Activated B cell treated with CpG ODN at 0.5 μM for 24 hours (primary cell): ENCODE measurements at places on chromosomes 12 and 14. TPM values are rescaled to one million over a fixed set of nuclear protein-coding genes. Genes with fewer than 3 reads are reported as not detected.

- H3K4me1 ChIP-seq: no peaks in the 10 kb centered on the region
- H3K36me3 ChIP-seq: no peaks in the 10 kb centered on the region
- H3K27ac ChIP-seq: no peak overlapping the region
- H3K27me3 ChIP-seq: no peaks in the 10 kb centered on the region
Measured at GRCh38 chr14:39740454-39740853, 308.2 kb upstream of the FBXO33 start.

GRCh38 chr12:79233341-79233781 is 368.8 kb downstream of the SYT1 start:
- H3K27me3 ChIP-seq: peaks cover 1% of the 10 kb centered on the region
- DNase-seq: no peak
- H3K4me3 ChIP-seq: no peak overlapping the region
- H3K36me3 ChIP-seq: no peaks in the 10 kb centered on the region

DNA sequence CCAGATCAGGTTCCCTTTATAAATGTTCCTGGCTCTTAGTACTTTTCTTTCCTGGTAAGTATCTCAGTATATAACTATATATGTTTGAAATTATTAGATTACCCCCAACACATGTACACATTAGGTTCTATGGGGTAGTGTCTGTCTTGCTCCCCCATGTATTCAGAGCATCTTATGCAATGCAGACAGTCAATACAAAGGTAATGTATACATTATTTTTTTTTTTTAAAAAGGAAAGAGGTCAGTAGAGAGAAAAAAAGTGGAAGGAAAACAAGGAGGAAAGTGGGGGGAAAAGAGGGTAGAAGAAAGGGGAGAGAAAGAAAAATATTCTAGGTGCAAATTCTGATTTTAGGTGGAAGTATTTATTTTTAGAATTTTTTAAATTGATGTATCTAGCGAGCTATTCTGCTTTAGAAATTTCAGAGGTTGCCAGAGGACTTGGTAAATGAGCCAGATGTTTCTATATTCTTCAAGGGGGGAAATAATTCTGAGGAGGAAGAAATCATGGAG is 157.9 kb downstream of the STXBP6 start:
- H3K4me1 ChIP-seq: no peaks in the 10 kb centered on the region
- no peaks in the 10 kb centered on the region for H3K36me3 ChIP-seq
- H3K4me3 ChIP-seq: no peak overlapping the region
- no peak for DNase-seq
- peaks cover 4% of the 10 kb centered on the region for H3K27me3 ChIP-seq

The ARHGDIB gene
- 680 and 738 TPM in 2 replicates for total RNA-seq

- H3K27me3 ChIP-seq: no peaks in the 10 kb centered on the region
- H3K27ac ChIP-seq: no peak overlapping the region
- no peak overlapping the region for H3K4me3 ChIP-seq
- DNase-seq: no peak
- peaks cover 92% of the 10 kb centered on the region for H3K4me1 ChIP-seq
Measured at GRCh38 chr14:95151561-95151960, 5.8 kb downstream of the DICER1 start.

- no peak overlapping the region for H3K4me3 ChIP-seq
- no peak overlapping the region for H3K27ac ChIP-seq
- H3K4me1 ChIP-seq: no peaks in the 10 kb centered on the region
- H3K36me3 ChIP-seq: peaks cover 10% of the 10 kb centered on the region
Measured at GRCh38 chr14:89826596-89826995, 127.9 kb downstream of the EFCAB11 start.

The REP15 gene
- 0.35 TPM in 1 of 2 replicates, not detected in the other for total RNA-seq

DNA sequence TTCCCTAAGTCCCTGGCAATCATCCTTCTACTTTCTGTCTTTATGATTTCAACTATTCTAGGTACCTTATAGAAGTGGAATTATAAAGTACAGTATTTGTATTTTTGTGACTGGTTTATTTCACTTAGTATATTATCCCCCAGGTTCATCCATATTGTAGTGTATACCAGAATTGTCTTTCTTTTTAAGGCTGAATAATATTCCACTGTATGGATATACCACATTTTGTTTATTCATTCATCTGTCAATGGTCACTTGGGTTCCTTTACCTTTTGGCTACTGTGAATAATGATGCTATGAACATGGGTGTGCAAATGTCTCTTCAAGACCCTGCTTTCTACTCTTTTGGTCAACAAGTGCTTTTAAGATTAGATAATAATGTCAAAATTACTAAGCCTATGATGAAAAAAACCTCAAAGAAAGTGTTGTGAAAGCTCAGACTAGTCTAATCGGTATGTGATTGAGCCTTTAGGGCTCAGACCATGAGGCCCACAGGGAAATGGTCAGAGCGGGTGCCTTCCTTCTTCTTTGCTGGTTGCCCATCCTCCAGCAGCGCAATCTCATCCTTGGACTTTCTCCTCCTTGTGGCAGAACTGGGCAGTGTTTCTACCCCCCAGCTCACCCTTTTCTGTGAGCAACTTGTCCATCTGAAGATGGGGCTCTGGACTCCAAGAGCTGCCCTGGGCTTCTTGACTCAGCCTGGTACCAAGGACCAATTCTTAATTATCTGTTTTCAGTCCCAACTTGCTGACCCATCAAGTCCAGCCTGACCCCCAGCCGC is 105.4 kb downstream of the TTC8 start:
- H3K4me1 ChIP-seq: no peaks in the 10 kb centered on the region
- H3K4me3 ChIP-seq: no peak overlapping the region
- no peak for DNase-seq
- peaks cover 6% of the 10 kb centered on the region for H3K27me3 ChIP-seq

GRCh38 chr12:23880988-23881387 is 68.5 kb downstream of the SOX5 start:
- H3K4me3 ChIP-seq: no peak overlapping the region
- no peaks in the 10 kb centered on the region for H3K27me3 ChIP-seq
- no peaks in the 10 kb centered on the region for H3K4me1 ChIP-seq
- no peak for DNase-seq

DNA sequence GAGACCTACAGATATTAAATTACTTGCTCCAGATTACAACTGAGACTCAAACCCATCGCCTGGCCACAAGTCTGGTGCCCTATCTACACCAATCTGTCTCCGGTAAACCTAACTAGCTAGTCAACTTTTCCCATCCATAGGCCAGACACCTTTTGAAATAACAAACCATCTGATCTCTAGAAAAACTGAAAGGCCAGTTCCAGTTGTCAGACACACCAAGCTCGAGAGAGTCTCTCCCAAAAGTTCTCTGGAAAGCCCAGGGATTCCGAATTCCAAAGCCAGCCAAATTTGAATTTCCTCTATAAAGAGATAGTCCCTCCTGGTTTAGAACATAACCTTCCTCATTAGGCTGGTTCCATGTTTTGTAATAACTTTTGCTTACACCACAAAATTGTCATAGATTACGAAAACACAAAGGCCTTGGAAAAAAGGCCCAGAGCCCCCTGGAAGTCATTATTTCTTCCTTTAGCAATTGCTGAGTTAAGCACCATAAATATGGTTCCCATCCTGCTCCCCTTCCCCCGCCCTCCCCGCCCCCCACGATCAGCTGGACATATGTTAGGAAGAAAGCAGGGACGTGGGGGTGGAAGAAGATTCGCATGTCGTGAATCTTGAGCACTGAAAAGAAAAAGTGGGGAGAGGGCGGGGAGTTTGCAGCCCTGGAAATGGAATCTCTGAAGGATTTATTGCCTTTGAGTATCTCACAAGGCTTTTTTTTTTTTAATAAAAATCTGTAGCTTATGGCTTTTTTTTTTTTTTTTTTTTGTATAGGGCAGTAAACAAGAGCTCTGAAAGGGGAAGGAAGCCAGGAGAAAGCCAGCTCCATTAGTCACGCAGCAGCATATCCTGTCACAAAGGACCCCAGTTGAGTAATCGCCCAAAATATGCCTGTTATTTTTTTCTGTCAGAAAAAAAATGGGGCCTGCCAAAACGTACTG is 110.4 kb downstream of the ZFP36L1 start:
- no peaks in the 10 kb centered on the region for H3K27me3 ChIP-seq
- peaks cover 39% of the 10 kb centered on the region for H3K36me3 ChIP-seq
- no peak for DNase-seq
- peak overlapping the region; percentile 78 for H3K4me3 ChIP-seq

- DNase-seq: no peak
- H3K36me3 ChIP-seq: peaks cover 28% of the 10 kb centered on the region
- H3K4me3 ChIP-seq: peak overlapping the region; percentile 72
- peak overlapping the region; percentile 98 for H3K27ac ChIP-seq
Measured at GRCh38 chr12:94204499-94205247, 56.3 kb downstream of the PLXNC1 start.

The PTPRB gene
- total RNA-seq: not detected in 2 replicates

The SLC17A8 gene
- not detected in 2 replicates for total RNA-seq

- H3K4me1 ChIP-seq: no peaks in the 10 kb centered on the region
- H3K27me3 ChIP-seq: no peaks in the 10 kb centered on the region
- H3K27ac ChIP-seq: no peak overlapping the region
- H3K4me3 ChIP-seq: no peak overlapping the region
- H3K36me3 ChIP-seq: no peaks in the 10 kb centered on the region
Measured at GRCh38 chr14:98167275-98167674, 1104.7 kb downstream of the BCL11B start.

GRCh38 chr12:98578821-98579220 is 14.7 kb upstream of the SLC25A3 start:
- no peaks in the 10 kb centered on the region for H3K36me3 ChIP-seq
- no peaks in the 10 kb centered on the region for H3K4me1 ChIP-seq
- DNase-seq: no peak
- H3K27me3 ChIP-seq: peaks cover 1% of the 10 kb centered on the region
- no peak overlapping the region for H3K27ac ChIP-seq
- no peak overlapping the region for H3K4me3 ChIP-seq

The HOXC6 gene
- not detected in 2 replicates for total RNA-seq

GRCh38 chr12:6461401-6462233 is 8.9 kb downstream of the VAMP1 start:
- peaks cover 89% of the 10 kb centered on the region for H3K4me1 ChIP-seq
- peak overlapping the region; percentile 99 for H3K27ac ChIP-seq
- DNase-seq: peak; percentile 70
- H3K36me3 ChIP-seq: peaks cover 90% of the 10 kb centered on the region
